ENCODE measurements at places on chromosomes 5 and 9.

GRCh38 chr9:130316430-130316829 lies 50.9 kb downstream of the HMCN2 start:
- DNase-seq: no peak

DNA sequence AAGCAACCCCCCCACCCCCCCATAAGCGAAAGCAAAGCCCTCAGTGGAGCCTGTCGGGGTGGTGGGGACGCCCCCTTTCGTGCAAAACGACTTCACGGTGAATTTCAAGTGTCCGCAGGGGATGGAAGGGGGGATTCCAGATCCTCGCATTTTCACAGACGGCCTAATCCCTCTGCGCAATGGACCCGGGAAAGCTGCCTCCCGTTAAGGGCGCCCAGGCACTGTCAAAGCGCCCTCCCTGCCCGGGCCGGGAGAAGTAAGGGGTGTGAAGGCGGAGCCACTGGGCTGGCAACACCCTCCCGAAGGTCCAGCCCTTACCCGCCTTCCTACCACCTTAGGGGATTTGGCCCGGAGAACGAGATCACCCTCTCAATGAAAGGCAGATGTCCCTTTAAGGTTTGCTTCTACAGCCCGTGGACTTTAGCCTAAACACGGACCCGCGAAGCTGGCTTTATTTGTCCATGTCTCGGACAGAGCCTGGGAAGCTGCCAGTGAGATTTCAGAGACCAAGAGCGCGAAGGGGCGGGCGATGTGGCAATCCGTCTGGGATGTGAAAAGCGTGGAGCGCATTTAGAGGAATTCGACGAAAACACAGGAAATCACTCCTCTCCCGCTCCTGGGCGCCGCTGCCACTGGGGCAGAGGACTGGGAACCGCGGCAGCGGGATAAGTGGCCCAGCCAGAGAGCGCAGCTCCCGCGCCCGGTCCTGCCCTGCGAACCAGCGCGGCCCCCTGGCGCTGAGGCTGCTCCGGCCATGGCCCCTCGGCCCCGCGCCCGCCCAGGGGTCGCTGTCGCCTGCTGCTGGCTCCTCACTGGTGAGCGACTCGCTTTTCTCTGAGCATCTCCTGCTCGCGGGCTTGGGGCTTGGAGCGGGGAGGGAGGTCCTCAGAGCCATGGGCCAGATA lies at the start of the genes ITGA1 and PELO:
Gene ITGA1, plus strand, starts transcription at position 317 of the 905 bp plus-strand sequence. Its CDS starts 438 bp downstream, at position 755.
Gene PELO, plus strand, starts transcription at position 317 of the 905 bp plus-strand sequence. CDS start 12,479 bp downstream, outside the sequence.
- DNase-seq: peak; percentile 46

GRCh38 chr5:123756318-123756665 lies 244.3 kb downstream of the CSNK1G3 start:
- no peak for DNase-seq

GRCh38 chr5:168874713-168875380 lies 295.7 kb upstream of the PANK3 start:
- DNase-seq: no peak

DNA sequence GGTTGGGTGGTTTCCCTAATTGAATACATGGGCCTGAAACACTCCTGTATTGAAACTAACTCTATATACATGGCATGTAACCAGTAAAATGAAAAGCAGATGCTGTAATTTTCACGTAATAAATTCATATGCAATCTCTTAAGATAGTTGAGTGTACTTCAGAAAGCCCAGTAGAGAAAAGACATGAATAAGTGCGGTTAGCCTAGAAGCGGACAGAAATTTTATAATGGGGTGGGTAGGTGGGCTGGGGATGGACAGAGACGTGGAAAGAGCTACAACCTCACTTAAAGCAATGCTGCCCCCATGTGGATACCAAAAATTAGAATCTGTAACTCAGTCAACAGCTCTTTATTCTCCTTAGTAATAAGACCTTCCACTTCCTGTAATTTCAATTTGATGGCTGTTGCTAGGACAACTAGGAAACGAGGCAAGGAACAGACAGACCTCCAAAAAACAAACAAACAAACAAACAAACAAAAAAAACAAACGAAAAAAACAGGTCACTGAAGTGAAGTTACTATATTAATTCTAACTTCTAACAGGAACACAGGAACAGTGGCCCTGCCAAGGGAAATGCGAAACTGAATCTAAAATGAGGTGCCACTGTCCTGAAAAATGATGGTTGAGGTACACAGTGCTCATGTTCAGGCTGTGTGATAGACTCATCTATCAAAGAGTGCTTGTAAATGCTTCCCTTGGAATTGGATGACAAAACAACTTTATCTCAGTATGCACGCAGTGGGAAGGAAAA lies 103.4 kb upstream of the GNA14 start:
- no peak for DNase-seq
